Stimulated activated CD8-positive, alpha-beta memory T cell treated with anti-CD3 and anti-CD28 coated beads, Interleukin-4, amount 100 ng/mL, for 1 hour (primary cell): ENCODE measurements at places on chromosomes 11 and 22.
A peak's percentile ranks its signal among the peaks of the same experiment; 100 is the strongest.

GRCh38 chr22:49737101-49737551 is 90.5 kb downstream of the BRD1 start:
- no peak for DNase-seq

DNA sequence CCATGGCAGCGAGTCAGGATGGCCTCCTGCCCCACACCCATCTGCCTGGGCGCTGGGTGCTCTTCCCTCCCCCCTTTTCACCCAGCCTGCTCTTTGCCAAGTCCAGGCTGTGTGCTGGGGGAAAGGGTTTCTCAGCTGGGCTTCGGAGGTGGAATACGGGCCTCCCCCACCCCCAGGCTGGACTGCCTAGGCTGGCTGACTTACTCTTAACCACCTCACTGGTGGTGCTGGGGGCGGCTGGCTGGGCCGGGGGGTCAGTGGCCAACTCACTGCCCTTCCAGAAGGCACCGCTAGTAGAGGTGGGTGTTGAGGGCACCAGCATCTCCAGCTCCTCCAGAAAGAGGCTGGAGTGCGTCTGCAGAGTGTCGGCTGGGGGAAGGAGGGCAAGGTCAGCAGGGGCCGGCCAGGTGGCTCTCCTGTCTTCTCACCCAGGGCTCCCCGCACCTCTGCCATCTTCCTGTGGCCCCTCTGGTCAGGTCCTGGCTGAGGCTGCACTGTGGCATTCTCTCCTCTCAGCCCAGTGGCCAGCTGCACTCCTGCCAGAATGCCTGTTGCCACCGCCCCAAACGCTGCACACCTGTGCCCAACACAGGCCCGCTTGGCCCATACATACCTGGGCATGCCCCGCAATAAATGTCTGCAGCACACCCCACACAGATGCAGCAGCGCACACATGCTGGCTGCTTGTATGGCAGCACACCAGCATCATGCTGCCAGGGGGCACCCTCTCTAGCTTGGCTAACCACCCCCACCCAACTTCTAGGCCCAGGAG is 9.7 kb downstream of the PITPNM1 start:
- DNase-seq: no peak

DNA sequence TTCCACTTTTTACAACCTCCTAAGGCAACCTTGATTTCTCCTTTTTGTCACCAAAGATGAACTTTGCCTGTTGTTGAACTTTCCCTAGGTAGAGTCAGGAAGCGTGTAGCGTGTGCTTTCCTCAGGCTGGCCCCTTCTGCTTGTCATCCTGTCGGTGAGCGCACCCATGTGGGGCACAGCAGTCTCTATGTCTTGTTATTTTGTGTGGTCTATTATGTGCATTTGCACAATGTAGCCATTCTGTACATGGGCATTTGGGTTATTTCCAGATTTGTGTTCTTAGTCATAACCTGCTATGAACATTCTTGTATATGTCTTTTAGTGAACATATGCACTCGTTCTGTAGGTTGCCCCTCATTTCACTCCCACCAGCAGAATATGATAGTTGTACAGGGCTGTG is 34.9 kb downstream of the CABIN1 start:
- no peak for DNase-seq

- no peak for DNase-seq
Measured at GRCh38 chr22:20775342-20775895, 1.5 kb downstream of the SERPIND1 start.

GRCh38 chr11:131195661-131196517 is 174.5 kb upstream of the NTM start:
- DNase-seq: no peak

DNA sequence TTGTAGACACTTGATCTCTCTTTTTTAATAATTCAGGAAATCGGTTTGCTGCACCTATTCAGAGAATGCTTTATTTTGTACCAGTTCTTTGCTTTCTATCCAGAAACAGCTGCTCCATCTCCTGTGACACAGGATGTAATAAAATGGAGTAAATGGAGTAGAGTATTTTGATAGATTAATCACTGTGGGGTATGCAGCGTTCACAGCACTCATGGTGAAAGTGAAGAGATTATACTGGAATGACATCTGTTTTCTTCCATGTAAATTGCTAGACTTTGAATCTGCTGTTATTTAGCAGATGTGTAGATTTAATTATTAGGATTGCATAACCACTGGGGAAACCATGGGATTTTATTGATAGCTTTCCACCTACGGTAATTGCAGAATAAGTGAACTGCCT is 227.3 kb upstream of the ARHGAP42 start:
- no peak for DNase-seq

GRCh38 chr22:19823191-19823901 is 31.3 kb downstream of the GNB1L start:
- DNase-seq: no peak

- no peak for DNase-seq
Measured at GRCh38 chr11:100663583-100663982, 23.5 kb upstream of the ARHGAP42 start.

GRCh38 chr11:8289492-8289918 is 25.8 kb upstream of the LMO1 start:
- DNase-seq: no peak

GRCh38 chr11:7638710-7639642 is 34.3 kb downstream of the CYB5R2 start:
- DNase-seq: no peak

DNA sequence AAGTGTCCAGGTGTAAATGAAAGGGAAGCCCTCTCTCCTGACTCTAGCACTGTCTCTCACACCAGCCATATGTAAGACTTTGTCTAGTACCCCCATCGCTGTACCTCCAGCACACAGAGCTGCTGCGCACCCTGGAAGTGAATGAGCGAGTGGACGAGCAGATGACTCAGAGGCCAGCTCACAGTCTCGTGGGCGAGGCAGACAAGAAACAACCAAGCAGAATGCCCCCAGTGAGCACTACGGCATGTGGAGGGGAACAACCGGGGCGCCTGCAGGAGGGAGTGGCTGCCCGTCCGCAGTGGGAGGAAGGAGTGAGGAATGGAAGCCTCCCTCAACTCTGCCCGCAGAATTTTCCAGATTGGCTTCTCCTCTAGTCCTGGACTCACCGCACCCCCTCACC is 46.4 kb downstream of the MCM5 start:
- DNase-seq: no peak

DNA sequence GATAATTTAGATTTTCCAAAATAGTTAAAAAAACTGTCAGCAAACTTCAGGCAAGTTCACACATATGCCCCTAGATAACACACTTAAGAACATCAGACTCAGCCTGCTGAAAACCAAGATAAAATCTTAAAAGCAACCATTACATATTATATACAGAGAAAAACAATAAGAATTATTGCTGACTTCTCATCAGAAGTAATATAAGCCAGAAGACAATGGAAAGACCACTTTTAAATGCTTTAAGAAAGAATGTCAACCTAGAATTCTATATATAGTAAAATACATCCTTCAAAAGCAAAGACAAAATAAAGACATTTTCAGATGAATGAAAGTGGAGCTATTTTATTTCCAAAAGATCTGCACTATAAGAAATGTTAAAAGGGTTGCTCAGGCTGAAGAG is 37.8 kb upstream of the SC5D start:
- no peak for DNase-seq

- DNase-seq: no peak
Measured at GRCh38 chr11:26844963-26845362, 123.1 kb upstream of the SLC5A12 start.

DNA sequence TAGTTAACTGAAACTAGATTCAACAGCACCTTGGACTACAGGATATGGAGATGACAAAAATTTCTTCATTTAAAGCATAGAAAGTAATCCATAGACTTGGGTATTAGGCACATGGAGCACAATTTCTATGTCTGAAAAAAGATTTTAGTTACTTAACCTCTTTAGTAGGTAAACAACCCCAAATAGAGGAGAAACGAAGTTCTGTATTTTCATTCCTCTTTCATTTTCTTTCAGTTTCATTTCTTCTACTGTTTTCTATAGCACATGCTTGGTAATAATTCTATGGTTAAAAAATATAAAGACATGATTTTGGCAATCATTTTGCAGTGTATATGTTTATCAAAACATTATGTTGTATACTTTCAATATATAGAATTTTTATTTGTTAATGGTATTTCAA is 99.5 kb downstream of the CASP12 start:
- no peak for DNase-seq

GRCh38 chr11:61968758-61969390 is 1.4 kb upstream of the FTH1 start:
- DNase-seq: no peak

GRCh38 chr11:13868710-13869397 is 93.7 kb upstream of the SPON1 start:
- DNase-seq: no peak

GRCh38 chr11:109512249-109512648 is 90.3 kb downstream of the C11orf87 start:
- no peak for DNase-seq

DNA sequence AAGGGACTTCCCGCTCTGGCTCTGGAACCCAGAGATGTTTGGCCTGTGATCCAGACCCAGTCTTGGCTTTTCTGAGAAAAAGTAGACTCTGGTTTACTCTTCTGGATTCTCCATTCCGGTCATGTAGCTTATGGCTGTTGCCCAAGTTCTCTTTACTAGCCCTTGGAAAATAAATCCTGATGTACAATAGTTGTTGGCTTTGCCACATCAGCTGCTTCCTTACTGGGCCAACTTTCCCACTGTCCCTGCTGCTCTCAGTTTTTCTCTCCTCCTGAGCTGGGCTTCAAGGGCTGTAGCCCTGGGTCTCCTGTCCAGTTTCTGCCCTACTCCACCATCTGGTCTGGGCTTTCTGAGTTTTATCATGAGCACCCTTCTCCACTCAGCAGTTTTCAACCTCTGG is 12.5 kb downstream of the PATZ1 start:
- DNase-seq: no peak

- no peak for DNase-seq
Measured at GRCh38 chr11:129969920-129970319, 32.7 kb downstream of the PRDM10 start.

DNA sequence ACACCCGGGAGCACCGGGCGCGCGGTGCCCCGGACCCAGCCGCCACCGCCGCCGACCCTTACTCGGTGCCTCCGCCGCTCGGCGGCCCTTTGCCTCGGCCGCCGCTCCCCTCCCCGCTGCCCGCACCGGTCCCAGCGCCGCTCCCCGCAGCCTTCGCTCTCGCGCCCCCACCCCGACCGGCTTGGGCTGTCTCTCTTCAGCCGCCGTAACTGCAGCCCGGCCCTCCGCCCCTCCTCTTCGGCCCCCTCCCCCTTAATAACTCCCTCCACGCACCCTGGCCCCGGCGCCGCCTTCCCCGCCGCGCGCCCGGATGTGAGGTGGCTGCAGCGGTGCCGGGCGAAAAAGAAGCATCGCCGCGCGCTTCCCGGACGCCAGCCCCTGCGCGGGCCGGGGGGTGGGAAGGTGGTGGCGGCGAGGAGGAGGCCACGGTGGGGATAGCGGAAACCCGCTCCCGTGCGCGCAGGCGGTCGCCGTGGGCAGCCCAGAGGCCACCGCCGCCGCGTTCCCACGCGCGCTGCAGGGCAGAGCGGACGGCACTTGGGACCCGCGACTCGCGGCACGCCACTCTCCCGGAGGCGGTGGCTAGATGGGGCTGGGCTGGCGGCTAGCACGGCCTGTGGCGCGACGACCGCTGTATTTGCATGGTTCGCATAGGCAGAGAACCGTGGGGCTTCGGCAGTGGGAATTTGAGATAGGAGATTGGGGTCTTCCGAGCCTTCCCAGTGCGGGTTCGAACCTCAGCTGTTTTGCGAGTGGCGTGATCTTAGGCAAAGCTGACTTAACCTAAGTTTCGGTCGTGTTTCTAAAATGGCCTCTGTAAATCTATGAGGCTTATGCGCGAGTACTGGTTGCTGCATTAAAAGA is at the start of gene EIF4ENIF1:
Gene EIF4ENIF1, minus strand, starts transcription at position 211 of the 864 bp plus-strand sequence. CDS start 1,124 bp downstream, outside the sequence.
- DNase-seq: peak; percentile 49

- no peak for DNase-seq
Measured at GRCh38 chr11:1471736-1472135, 14.8 kb downstream of the MOB2 start.

DNA sequence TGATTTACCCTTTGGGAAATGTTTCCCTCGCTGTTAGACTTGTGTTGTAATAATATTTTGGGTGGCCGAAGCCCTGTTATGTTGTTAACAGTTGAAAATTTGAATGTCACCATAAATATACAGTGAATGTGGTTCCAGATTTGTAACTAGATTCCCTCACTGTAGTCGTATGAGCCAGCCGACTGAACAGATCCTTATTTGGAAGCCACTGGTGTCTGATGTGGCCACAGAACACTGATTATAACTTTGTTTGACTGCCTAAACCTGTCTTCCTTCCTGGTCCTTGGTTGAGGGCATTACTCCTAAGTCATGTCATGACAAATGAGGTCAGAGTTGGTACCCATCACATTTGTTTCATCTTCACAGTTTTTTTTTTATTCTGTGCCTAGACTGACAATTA is 45.4 kb downstream of the YAP1 start:
- DNase-seq: no peak

DNA sequence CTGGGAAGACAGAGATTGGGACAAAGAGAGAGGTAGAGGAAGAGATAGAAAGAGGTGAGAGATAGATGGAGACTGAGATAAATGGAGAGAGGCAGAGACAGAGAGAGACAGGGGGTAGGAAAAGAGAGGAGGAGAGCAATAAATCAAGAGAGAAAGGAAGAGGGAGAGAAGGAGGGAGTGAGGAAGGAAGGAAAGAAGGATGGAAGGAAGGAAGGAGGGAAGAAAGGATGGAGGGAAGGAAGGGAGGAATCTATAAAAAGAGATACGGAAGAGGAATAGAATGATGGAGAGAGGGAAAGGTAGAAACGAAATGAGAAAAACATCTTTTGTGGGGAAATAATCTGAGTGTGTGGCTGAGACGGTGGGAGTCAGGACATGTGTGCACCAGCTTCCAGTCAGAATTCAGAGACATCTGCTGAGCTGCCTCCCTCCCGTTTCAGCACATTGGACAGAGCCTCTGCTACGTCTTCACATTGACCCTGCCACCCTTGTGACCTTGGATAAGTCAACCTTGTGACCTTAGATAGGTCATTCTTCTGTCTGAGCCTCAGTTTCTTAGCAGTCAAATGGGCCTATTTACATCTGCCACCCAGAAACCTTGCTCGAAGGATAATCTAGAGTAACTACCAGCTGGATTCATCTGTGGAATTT is 417.8 kb downstream of the MIAT start:
- no peak for DNase-seq

DNA sequence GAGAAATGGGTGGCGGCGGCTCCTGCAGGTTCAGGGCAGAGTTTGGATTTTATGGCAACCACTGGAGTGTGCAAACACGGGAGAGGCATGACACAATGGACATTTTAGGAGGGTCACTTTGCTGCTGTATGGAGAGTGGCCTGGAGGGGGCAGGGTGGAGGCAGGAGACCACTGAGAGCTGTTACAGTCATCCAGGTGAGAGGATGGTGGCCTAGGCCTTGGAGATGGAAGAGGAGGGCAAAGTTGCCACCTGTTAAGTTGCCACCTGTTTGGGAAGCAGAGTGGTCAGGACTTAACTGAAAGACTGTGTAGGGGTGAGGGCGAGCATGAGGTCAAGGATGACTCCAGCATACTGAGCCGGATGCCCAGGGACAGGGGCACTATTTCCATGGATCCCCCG is 2.3 kb upstream of the RAD9A start:
- DNase-seq: no peak

DNA sequence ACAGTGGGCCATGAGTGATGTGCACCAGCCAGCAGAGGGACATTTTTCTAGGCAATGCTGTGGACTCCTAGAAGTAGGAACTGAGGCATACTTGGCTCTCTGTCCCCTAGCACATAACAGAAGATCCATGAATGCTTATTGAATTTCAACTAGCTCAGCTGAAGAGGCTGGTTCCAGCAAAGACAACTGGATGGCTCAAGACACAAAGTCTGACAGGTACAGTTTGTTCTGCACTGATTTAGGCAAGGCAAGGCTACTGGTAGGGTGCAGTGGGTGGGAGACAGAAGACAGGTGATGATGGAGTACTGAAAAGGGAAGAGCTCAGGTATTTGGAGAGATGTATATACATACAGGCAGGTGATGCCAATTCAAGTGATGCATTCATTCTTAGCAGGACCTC is 72.4 kb upstream of the USP47 start:
- DNase-seq: no peak
